ENCODE measurements at places on chromosomes 4 and X.

DNA sequence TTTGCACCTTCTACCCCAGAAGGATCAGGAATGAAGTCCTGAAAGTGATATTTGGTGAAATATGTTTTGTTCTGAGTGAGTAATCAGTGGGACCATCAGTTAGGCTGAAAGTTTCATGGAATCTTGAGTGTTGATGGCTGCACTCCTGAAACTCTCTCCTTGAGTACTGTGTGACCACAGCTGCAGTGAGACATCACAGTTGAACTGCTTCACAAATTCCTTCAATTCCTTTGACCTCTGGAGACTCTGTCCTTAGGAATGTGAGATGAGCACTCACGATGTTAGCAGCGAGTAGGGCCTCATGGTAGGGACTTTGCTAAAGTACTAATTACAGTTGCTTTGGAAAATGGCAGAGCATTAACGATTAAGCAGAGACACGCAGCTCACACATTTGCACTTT is 142.9 kb upstream of the SLC4A4 start:
- no peak for DNase-seq

DNA sequence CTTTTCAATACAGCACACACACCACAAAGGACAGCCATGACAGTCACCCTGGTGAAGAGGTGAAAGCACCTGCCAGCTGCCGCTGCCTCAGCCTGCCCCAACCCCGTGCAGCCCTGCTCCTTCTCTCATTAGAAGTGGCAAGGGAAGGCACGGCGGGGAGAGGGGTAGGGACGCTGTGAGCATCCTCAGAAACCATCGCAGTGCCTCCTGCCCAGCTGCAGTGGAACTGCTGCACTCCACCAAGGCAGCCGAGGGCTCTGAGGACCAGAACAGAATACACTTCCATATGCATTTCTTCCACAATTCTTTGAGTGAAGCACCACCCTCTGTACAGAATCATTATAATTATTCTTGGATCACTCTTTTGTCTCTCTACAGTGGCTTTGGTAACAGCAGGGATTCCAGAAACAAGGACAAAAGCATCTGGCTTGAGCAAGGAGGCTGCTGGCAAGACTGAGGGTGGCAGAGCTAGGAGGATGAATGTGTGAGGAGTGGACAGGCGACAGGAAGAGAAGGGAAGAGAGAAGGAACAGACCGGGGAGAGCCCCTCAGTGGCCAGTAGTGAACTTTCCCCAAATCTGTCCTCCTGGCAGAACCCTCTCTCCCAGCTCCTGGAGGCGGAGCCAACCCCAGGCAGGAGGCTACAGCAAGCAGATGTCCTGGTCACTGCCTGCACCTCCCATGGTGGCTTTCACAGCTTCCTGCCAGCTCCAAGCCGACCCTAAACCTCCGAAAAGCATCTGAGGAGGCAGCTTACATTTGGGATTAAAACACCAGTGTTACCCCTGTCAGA is 73.2 kb downstream of the MTNR1A start:
- no peak for DNase-seq

GRCh38 chr4:105433421-105433820 is 40.4 kb downstream of the PPA2 start:
- DNase-seq = no peak

- DNase-seq = no peak
Observed at GRCh38 chr4:184275766-184276165, 58.1 kb upstream of the ENPP6 start.

GRCh38 chrX:38583181-38583580 is 21.8 kb downstream of the TSPAN7 start:
- no peak for DNase-seq

DNA sequence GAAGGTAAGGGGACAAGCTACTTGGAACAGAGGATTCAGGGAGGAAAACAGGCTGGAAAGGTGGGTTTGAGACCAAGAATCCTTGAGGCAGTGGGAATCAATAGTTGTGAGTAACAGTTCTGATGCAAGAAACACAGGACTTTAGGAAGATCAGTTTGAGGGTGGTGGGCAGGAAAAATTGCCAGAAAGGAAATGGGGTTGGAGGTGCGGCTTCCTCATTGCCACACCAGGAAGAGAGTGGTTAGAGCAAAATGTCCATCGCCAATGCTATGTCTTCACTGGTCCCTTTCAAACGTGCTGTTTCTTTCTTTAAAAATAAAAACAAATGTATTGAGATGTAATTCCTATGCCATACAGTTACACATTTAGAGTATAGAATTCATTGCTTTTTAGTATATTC is 57.1 kb upstream of the NOCT start:
- DNase-seq = no peak

- DNase-seq = no peak
Observed at GRCh38 chr4:54784161-54784671, 126.5 kb downstream of the KIT start.

DNA sequence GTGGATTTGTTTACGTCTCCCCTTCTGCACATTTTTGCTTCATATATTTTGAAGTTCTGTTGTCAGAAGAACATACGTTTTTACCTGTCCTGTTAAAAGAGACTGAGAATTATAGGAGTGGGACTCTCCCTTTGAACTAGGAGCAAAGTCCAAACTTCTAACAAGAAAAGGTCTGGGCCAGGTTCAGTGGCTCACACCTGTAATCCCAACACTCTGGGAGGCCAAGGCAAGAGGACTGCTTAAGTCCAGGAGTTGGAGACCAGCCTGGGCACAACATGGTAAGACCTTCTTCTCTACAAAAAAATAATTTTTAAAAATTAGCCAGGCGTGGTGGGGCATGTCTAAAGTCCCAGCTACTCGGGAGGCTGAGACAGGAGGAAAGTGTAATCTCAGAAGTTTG is 15.8 kb downstream of the LIN54 start:
- DNase-seq = no peak

- DNase-seq = no peak
Observed at GRCh38 chr4:57763070-57763469, 652.9 kb upstream of the IGFBP7 start.

DNA sequence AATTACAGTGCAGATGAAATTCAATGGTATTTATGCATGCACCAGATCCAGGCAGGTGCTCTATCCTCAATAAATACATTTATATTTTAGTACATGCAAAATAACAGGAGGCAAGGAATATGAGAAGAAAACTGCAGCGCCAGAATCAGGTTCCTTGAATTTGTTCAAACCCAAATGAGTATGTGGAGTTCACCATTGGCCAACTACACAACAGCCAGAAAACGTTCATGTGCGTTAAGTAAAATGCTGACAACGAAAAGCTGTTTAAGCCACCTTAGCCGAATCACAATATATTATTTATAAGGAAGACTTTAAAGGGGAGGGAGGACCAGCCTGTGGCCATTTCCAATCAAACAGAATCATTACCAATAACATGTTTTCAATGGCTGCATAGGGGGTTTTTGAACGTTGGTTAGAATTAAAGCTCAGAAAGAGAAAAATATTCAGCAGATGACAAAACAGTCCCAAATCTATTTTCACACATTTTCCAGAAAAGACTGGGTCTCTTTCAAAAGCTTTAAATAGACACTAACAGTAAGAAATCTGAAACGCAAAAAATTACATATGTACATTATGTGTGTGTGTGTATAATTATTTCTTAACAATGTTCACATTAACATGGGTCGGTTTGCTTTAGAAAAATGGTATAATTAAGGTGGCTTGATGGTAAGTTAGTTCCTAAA is 171.9 kb downstream of the LDB2 start:
- DNase-seq = no peak

DNA sequence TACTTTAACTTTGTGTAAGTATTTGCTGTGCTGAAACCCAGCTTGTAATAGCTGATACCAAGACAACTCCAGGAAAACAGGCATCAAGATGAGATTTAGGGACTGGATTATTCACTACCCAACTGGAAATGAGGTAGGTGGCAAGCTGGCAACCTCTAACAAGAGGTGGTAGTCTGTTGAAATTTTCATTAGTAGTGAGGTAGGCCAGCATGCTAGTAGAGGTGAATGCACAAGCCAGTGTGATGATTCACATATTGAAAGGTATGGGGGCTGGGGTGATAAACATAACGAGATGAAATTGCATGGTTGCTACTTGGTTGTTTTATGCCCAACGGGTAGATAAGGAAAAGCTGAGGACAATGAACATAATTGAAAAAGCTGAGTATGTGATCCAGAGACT is 8.5 kb upstream of the TMPRSS11D start:
- no peak for DNase-seq

DNA sequence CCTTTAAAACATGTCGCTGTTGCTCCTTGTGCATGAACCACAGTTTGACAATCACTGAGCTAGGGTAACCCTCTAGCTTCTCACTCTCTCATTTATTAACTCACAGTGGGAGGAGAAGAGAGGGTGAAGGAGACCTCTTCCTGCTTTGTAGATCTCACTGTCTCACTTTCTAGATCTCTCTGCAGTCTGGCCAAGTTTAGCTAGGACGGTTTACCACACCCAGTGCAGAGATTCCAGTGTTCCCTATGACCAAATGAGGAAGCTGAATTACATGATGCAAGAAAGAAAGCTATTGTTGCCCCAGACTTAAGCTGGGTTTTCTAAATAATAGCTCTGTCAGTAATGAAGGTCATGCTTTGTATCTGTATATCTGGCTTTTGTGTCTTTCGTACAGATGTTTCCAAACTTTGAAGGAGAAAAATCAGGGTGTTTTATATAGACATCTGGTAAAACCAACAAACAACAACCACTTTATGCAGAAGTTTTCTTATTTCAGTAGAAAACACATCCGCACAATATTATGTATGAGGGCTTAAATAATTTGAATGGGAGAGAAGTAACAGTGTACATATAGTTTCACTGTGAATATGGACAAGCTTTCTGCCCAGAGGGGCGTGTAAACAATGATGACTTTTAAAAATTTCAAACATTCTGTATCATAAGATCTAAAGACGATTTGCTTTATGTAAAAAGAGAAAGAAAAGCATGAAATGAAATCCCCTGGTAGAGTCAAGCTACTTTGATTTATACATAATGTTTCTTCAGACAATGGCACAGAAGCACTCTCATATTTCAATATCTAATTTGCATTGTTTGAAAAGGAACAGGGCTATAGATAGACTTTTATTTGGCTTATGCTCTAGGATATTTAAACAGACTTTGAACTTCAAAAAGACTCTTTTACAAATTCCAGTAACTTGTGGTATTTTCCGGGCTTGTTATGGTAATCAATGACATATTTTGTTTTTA is 582.3 kb downstream of the FSTL5 start:
- DNase-seq = no peak

All from stimulated activated CD8-positive, alpha-beta memory T cell treated with anti-CD3 and anti-CD28 coated beads, Interleukin-7, amount 100 ng/mL, for 1 hour (primary cell).